Breast epithelium (tissue), 4 donors: ENCODE measurements at places on chromosomes 1 and 21. TPM values are rescaled to one million over a fixed set of nuclear protein-coding genes. Genes with fewer than 3 reads are reported as not detected.

The SPRR3 gene
- not detected for total RNA-seq

The SAMD11 gene
- total RNA-seq, result 23.0 TPM

DNA sequence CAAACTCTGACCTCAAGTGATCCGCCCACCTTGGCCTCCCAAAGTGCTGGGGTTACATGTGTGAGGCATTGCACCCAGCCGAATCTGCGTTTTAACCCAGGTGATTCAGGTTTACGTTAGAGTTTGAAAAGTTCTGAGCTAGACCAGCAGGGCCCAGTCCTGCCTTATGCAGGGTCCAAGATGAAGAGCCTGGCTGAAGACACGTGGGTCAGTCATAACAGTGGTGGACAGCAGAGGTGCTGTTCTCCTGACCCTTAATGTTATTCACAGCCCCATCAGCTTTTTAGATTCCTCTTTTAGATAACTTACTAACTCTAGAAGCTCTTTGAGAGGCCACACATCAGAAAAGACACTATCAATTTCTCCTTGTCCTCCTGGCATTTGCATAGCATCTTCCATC lies 50.0 kb downstream of the GNG4 start:
- DNase-seq, result no peak

DNA sequence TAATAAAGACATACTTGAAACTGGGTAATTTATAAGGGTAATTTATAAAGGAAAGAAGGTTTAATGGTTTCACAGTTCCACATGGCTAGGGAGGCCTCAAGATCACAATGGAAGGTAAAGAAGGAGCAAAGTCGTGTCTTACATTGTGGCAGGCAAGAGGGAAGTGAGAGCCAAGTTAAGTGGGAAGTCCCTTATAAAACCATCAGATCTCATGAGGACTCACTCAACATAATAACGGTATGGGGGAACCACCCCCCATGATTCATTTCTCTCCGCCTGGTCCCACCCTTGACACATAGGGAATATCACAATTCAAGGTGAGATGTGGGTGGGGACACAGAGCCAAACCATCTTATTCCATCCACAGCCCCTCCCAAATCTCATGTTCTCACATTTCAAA lies 76.8 kb upstream of the ZNF678 start:
- DNase-seq, result no peak
